ENCODE measurements at places on chromosomes 2 and 18. TPM values are rescaled to one million over a fixed set of nuclear protein-coding genes. Genes with fewer than 3 reads are reported as not detected.

The CFC1 gene
- not detected for total RNA-seq

The CCBE1 gene
- total RNA-seq, result 5.3 TPM

The PRSS56 gene
- total RNA-seq, result 0.82 TPM

The SPDYA gene
- 4.2 TPM for total RNA-seq

The GALNT5 gene
- 19.2 TPM for total RNA-seq
